ENCODE measurements at places on chromosomes 4 and X.
A peak's percentile ranks its signal among the peaks of the same experiment; 100 is the strongest.

- DNase-seq = no peak
These were observed 60.0 kb downstream of the ATP8A1 start for GRCh38 chr4:42596918-42597317.

DNA sequence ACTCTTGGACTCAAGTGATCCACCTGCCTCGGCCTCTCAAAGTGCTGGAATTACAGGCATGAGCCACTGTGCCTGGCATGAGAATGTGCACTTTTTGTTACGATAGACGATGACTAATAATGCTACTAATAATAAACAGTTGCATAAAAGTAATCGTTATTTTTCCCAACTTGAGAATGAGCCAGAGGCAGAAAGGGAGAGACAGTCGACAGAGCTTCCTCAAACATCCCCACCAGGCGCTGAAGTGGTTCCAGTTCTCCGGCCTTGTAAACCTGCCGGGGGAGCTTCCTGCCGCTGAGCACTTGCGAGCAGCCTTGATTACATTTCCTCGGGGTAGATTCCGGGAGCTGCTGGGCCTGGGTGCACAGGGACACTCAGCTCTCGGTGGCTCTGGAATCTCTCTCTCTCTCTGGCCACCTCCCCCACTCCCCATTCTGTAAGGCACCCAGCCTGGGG is 8.9 kb upstream of the HTRA3 start:
- no peak for DNase-seq

- DNase-seq = no peak
These were observed 71.4 kb upstream of the PJA1 start for GRCh38 chrX:69236641-69237040.

DNA sequence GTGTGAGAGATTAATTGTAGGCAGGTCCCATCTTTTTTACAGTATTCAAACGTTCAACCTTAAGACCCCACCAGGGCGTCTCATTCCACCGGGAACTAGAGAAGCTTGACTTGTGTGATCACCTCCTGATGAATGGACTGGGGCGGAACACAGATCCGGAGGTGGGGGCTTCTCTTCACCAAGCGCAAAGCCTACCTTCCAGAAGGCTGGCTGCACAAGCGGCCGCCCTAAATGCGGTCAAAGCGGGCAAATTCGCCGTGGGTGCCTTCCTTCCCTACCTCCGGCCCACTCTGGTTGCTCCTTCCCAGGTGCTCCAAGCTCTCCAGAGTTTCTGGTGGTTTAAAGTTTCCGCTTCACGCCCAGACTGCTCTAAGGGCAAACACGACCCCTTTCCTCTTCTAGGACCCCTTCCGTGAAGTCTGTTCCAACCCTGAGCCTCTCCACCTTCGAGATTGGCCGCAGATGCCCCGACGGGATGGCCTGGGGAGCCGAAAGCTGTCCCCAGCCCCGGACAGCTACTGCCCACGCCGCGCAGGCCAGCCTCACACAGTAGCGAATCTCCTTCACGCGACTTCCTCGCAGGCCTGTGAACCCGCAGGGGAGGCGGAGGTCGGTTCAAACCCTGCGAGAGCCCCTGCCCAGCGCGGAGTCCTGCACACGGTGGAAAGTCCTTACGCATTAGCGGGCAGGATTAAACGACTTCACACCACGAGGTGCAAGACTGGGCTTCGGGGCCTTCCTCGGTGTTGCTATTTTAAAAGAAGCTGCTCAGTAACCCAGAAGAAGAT is 1.6 kb upstream of the WWC2 start:
- no peak for DNase-seq

DNA sequence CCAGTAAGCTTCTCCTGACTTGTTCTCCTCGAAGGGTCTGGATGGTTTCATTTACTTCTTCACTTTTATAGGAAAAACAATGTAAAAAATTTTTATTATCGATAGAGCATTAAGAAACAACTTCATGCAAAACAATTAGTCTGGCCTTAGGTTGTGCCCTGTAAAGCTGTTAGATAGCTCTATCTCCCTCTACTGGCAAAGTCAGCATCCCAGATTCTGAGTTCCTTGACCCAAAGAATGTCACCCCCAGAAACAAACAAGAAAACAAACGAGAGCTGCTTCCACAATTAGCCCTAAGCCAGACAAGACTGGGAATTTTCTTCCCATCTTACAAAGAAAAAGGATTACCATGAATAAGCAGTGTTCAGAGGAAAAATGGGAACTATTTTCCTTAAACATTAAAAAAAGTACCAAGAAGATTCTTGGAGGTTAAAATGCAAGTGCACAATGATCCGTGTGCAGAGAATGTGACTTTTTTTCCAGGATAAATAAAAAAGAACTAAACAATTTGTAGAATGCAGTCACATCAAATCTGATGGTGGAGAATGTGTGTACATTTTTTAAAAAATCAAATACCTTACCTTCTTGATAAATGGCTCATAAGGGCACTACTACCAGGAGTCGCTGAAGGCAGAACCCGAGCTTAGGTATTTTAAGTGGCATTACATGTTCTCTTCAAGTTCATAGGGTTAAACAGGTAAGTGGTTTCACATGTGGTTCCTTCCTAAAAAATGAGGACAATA is 293.2 kb downstream of the FBXO8 start:
- peak; percentile 6 for DNase-seq

DNA sequence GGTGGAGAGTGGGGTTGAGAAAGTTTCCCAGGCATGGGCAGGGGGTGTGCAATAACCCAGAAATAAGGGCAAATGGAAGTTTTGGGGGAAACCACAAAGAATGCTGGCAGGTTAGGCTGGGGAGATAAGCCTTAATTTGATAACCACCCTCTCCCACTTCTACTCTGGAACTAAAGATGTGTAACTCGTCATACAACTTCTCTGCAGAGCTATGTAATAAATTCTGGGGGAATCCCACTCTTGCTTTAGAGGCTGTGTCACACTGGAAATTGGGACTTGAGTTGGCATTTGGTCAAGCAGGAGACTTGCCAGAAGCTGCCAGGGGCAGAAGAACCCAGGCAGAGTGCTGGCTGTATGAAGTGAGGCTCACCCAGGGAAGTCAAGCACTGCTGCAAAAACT is 170.9 kb upstream of the CPEB2 start:
- DNase-seq = no peak

- DNase-seq = no peak
These were observed 32.1 kb downstream of the NELFA start for GRCh38 chr4:1976416-1977352.

- no peak for DNase-seq
These were observed 243.4 kb downstream of the AR start for GRCh38 chrX:67787196-67787595.

- no peak for DNase-seq
These were observed 132.1 kb upstream of the SLC4A4 start for GRCh38 chr4:71206763-71207162.

- no peak for DNase-seq
These were observed 140.4 kb downstream of the SLC10A7 start for GRCh38 chr4:146381263-146381872.

DNA sequence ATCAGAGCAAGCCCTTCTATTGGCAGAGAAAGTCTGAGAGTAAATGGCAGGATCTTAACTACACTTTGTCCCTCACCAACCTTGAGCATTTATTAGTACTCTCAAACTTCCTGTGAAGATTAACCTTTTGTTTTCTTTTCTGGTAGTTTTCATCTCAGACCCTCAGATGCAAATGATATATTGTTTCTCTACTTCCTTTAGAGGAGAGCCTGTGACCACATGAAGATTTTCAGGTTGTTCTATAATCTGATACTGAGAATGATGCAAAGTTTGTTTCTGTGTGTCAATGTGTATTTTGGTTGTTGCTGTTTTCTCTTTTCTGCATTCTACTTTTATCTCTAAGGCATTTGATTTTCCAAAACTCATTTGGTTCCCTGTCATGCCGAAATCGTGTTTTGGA is 165.8 kb upstream of the CYSLTR1 start:
- DNase-seq = no peak

GRCh38 chr4:182770259-182770995 is 146.8 kb downstream of the DCTD start:
- no peak for DNase-seq

DNA sequence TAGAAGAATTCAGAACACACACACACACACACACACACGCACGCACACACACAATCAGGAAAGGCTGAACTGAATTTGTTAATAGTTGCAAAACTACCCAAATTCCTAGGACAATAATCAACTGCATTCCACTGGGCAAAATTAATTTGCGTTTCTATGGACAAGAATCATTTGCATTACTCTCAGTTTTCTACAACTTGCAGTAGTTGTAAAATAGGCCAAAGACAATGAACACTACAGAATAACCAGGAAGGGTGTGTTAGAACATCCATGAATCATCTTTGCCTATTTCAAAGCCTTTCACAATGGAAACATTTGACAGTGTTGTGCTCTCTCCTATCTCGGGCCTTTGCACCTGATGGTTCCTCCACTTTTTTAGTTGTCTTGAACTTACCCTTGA is 77.1 kb upstream of the IGFBP7 start:
- no peak for DNase-seq

DNA sequence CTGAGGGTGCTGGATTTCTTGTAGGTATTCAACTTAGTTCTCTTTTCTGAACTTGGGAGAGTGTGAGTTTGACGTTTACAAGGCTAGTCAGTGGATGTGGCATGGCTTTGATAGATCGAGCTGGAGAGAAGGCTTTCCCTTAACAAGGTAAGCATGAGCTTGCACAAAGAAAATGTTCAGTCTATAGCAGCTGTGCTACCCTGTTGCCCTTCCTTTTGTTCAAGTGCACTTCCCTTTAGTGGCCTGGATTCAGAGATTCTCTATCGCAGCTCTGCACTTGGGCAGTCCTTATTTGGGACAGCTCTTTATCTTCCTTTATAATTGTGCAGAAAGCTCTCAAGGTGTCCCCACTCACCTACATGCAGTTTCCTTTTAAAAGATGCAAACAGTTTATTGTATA is 198.0 kb downstream of the ARHGAP24 start:
- no peak for DNase-seq

- DNase-seq = no peak
These were observed 18.3 kb upstream of the CXCR3 start for GRCh38 chrX:71636438-71637252.

DNA sequence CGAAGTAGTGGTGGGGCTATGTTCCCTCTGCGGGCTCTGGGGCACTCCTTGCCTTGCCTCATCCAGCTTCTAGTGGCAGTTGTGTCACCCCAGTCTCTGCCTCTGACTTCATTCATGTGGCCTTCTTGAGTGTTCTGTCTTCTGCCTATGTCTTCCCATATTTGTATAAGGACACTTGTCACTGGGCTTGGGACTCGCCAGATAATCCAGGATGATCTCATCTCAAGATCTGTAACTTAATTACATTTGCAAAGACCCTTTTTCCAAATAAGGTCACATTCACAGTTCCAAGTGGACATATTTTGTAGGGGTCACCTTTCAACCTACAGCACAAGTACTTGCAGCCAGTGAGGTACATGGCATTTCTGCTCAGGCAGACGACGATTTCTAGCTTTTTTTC is 30.3 kb upstream of the CLDN24 start:
- no peak for DNase-seq

- DNase-seq = no peak
These were observed 103.1 kb upstream of the BMP3 start for GRCh38 chr4:80927420-80927819.

DNA sequence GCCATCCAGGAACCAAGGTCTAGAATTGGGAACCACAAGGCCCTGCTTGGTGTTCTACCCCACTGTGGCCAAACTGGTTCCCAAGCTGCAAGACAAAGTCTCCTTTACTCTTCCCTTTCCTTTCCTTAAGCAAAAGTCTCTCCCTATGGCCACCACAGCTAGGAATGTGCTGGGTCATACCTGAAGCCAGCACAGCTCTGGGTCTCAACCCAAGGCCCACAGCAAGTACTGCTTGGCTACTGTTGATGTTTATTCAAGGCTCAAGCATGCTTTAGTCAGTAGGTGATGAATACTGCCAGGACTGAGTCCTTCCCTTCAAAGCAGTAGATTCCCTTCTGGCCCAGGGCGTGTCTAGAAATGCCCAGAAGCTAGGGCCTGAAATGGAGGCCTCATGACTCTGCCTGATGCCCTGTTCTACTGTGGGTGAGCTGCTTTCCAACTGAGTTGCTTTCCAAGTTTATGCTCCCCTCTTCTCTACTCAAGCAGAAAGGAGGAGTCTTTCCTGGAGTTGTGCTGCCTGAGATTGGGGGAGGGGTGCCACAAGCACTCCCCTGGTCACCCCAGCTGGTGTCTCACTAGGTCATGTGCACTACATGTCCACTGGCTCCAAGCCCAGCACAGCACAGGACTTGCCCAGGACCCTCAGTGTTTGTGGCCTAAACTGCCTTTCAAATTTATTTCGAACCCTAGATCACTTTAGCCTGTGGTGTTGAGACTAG is 44.9 kb downstream of the STAP1 start:
- no peak for DNase-seq

GRCh38 chrX:155022585-155022984 is at the start of gene F8:
TSS of gene F8 (minus strand) at chrX:155022723. CDS start at chrX:155022552, 171 bp downstream.
- DNase-seq = no peak

- no peak for DNase-seq
These were observed 111.1 kb downstream of the ANK2 start for GRCh38 chr4:113160548-113160947.

- DNase-seq = no peak
These were observed 162.2 kb downstream of the BCOR start for GRCh38 chrX:39935411-39936064.

GRCh38 chrX:101450961-101451360 is 34.3 kb upstream of the ARMCX4 start:
- DNase-seq = no peak

GRCh38 chr4:75790024-75790423 is 65.6 kb downstream of the USO1 start:
- DNase-seq = no peak
